Testis (tissue), 5 donors: ENCODE measurements at places on chromosomes 1 and 21. TPM values are rescaled to one million over a fixed set of nuclear protein-coding genes. Genes with fewer than 3 reads are reported as not detected.

DNA sequence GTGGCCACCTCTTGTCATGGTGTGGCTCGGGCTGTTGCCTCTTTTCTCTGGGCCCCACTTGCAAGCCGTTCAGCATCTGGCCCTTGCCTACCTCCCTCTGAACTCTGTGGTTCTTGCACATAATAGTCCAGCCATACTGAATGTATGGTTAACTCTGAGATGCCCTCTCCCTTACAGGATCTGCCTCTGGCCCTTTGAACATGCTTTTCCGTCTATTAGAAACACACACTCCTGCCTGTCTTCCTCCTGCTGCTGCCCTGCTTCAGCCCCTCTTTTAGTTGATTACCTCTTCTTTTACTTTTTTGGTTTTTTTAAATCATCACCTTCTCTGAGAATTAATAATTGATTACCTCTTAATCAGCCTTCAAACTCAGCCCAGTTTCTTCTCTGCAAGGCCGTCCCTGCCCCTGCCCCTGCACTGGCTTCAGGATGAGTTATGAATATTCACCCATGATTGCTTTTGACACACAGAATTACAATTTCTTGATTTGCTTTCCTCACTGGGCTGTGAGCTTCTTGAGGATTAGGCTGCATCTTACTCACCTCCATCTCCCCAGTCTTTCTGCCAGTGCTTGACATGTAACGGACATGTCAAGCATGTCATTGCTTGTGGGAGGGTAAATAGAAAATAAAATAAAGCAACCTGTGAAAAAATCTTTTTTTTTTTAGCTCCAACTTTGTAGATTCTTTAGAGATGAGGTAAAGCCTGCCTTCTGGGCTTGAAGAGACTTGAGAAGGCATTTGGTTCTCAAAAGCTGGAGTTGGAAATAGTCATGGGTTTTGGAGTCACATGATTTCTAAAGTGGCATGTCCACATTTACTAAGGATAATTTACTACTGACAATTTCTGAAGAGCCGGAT lies 158.3 kb downstream of the PLXNA2 start:
- no peak for DNase-seq

- no peak for DNase-seq
Observed at GRCh38 chr1:214588963-214589597, 13.9 kb upstream of the CENPF start.

DNA sequence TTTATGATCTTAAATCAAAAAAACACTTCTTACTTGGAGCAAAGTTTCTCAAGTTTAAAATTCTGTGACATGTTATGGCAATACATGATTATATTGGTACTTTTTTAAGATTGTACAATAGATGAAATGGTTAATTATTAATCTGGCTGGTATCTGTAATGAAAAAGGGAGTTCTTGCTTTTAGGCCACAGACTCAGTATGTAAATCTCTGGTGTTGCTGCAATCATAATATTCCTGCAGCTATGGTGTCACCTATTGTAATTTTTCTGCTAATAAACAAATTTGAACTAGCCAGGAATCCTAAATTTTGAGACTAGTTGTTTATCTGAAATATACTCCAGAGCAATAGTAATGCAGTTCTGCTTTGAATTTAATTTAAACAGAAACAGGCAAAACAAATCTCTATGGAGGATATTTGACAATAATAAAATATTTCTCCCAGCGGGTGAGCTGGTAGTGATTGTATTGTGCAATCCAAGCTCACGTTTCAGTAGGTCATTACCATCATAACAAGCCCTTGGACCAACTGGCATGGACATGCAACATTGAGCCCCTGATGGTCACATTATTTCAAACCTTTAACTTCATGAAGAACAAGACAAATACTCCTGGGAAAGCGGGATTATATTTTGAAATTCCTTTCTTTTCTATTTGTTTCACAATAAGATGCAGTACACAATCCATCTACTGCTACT lies 77.2 kb upstream of the USH2A start:
- DNase-seq = no peak

TXLNA gene
- polyA plus RNA-seq = 52.6 TPM

RGS13 gene
- not detected for polyA plus RNA-seq

- DNase-seq = no peak
Observed at GRCh38 chr1:42340901-42341300, 5.9 kb upstream of the FOXJ3 start.

DNA sequence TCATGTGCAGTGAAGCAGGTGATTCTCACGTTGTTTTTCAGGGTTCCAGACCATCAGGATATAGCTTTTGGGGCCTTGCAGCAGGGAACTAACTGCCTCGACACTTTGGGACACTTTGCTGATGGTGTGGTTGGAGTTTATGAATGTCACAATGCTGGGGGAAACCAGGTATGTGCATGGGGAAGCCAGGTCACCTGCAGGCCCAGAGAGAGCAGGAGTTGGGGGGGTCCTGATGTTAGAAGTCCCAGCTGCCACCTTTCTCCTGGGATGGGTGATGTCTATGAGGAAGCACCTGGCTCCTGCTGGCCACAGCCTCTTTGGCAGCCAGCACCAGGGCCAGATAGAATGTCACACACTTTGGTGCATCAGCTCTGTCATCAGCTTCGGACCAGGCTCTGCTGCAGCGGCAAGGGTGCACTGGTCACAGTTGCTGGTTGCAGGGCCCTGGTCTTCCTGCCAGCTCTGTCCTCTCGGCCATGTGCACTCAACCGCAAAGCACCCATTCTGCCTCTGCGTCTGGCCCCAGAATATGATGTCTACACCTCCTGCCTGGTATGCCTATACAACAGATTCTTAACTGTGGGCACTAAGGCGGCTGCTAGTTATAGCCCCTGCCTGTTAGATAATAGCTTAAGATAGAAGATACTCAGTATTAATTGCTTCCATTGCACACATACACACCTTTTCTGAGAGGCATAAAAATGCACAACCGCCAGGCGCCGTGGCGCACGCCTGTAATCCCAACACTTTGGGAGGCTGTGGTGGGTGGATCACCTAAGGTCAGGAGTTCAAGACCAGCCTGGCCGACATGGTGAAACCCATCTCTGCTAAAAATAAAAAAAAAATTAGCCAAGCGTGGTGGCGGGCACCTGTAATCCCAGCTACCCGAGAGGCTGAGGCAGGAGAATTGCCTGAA lies 160.7 kb downstream of the PGBD5 start:
- DNase-seq = no peak

DNA sequence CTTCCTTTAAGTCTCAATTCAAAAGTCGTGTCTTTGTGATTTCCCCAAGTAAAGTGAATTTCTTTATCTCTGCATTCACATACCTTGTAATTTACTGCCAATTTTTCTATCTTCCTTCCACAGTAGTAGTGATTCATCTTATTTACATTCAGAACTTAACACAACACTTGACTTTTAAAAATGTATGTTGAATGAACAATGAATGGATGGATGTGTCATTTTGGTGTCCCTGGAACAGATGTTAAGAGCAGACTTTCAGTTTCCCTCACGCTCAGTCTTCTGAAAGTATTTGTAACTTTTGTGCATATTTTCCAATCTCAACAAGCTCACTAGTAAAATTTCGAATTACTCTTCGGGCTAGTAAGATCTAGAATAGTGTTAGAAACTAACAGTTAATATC lies 352.0 kb downstream of the HHIPL2 start:
- DNase-seq = no peak

- no peak for DNase-seq
Observed at GRCh38 chr1:213247038-213247437, 196.0 kb downstream of the RPS6KC1 start.

CD1E gene
- 1.8 TPM for polyA plus RNA-seq

FOXD2 gene
- polyA plus RNA-seq = 0.26 TPM

RNU5D-1 gene
- polyA plus RNA-seq = not detected

DMBX1 gene
- 1.1 TPM for polyA plus RNA-seq

DNA sequence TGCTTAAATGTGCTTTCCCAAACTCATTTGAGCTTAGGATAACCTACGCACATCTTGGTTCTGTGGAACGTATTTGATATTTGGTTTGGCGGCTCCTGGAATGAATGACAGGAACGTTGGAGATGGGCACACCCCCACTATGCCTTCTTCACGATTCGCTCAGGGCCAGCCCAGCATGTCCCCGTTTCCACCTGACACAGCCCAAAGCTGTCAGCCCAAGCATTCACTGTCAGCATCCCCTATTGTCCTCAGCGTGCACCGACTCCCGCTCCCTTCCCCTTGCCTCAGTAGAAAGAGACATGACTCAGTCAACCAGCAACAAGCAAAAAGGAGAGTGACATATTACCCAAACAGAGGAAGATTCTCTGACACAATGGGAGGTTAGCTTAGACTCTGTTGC lies 181.4 kb downstream of the KCNJ6 start:
- no peak for DNase-seq

TEX38 gene
- polyA plus RNA-seq = 432 TPM

DNA sequence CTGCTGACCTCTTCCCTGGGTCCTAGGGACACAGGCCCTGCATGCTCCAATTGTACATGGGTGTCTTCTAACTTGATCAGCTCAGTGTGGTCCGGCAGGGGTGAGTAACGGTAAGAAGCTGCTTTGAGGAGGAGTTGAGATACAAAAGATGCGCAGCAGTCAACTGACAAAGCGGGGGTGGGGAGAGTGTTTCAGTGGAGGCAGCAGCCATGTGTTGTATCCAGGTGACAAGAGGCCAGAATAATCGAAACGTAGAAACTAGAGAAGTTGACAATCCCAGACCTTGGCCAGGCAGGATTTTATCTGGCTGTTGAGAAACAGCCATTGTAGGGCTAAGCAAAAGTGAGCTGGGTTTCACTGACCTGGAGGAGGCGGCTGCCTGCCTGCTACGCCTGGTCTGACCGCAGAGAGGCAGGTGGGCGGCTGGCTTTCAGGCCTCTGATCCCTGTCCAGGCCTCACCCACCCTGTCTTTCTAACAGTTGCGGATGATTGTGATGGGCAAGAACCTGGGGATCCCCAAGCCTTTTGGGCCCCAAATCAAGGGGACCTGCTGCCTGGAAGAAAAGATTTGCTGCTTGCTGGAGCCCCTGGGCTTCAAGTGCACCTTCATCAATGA lies 28.8 kb downstream of the PADI6 start:
- no peak for DNase-seq

DNA sequence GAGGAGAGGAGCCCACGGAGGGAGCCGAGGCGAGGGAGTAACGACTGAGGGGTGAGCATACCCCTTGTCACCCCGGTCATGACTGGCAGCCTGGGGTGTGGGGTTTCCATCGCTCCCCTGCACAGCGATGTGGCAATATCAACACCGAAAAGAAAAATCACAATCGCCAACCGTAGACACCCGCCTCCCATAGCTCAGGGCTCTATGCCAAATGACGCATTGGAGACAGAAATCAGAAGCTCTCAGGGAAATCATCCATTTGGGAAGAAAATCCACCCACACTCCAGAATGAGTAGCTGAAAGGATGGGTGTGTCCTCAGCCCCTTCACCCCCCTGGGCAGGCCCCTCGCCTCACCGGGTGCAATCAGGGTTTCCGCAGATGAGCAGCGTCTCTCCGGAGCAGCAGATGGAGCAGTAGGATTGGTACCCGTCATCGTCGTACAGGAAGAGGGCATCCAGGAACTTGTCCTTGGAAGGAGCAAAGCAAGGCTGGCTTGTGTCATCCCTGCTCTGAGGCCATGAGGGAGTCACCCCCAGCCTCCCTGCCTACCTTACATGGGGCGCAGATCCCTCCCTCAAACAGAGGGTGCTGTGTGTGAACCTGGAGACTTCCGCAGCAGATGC lies 2.5 kb downstream of the DNMT3L start:
- no peak for DNase-seq

- no peak for DNase-seq
Observed at GRCh38 chr1:150881331-150882070, 5.1 kb upstream of the ARNT start.

OPTC gene
- 1.1 TPM for polyA plus RNA-seq

KIAA1614 gene
- polyA plus RNA-seq = 3.7 TPM

DNA sequence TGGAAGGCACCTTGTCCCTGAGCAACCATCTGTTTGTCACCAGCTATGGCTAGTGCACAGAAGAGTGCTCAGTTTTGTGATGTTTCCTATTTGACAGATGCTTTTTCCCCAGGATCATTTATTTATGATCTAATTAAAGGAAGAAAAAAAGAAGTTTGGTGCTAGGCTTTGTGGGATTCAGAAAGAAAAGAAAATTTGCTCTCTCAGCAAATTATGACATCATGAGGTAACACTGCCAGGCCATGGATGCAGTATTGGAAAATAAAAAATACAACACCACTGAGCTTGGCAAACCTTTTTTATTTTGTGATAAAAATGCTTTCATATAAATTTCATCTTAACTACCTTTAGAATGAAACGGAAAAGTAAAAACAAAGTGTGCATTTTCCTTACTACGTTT lies 15.5 kb upstream of the ADAM30 start:
- DNase-seq = no peak

PTGFRN gene
- 32.0 TPM for polyA plus RNA-seq

- no peak for DNase-seq
Observed at GRCh38 chr1:116006486-116006964, 30.2 kb downstream of the SLC22A15 start.

DNA sequence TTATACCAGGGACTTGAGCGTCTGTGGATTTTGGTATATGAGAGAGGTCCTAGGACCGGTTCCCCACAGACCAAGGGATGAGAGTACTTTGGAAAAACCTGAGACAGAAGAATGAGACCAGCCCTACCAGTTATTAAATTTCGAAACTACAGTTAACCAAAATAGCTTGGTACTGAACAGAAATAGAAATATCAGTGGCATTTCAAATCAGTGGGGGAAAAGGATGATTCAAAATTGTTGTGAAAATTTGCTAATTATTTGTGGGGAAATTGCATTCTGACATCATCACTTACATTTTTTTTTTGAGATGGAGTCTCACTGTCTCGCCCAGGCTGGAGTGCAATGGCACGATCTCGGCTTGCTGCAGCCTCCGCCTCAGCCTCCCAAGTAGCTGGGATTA lies 8.2 kb downstream of the EXOC8 start:
- no peak for DNase-seq

DNA sequence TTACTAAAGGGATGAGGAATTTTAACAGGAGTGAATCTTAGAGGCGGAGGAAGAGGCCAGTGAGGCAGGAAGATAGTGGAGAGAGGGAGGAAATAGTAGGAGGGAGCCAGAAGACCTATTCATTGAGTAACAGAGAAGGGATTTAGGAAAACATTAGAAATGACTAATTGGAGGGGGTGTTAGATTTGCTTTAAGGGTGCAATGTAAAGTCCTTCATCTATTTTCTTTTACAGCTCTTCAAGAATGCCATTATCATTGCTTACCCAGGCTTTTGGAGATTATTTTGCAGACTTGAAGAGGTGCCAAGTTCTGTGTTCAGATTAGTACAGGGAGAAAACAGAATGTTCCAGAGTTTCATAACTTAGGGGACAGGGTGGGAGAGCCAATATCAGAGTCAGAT lies 33.8 kb downstream of the OR10J1 start:
- no peak for DNase-seq

- DNase-seq = no peak
Observed at GRCh38 chr1:200250469-200250868, 159.4 kb downstream of the ZNF281 start.

GRCh38 chr1:23354245-23354644 lies 10.2 kb upstream of the HNRNPR start:
- DNase-seq = no peak

PDE4B gene
- 11.5 TPM for polyA plus RNA-seq

- no peak for DNase-seq
Observed at GRCh38 chr1:236140705-236141446, 1.5 kb upstream of the GPR137B start.

DNA sequence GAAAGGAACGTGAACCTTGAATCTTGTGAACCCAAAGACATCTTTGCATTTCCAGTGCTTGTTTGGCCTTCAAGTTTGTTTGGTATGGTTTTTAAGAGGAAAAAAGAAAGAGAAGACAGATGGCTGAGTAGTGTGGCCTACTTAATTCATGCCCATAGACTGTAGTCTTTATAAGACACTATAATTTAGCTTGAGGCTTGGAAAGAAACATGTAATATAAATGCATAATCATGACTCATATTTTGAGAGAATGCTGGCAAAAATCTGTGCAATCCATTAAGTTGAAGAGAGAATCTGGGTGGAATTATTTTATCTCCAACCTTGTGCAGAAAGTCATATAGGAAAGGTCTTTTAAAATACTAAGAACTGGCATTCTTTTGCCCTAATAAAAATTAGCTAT lies 179.3 kb downstream of the SIPA1L2 start:
- DNase-seq = no peak
